Glomerular endothelial cell (primary cell): ENCODE measurements at places on chromosomes 13 and 19. TPM values are rescaled to one million over a fixed set of nuclear protein-coding genes. Genes with fewer than 3 reads are reported as not detected.

The ATXN8OS gene
- total RNA-seq, result not detected in 2 replicates

The ZIC5 gene
- not detected in 2 replicates for total RNA-seq

The C5AR2 gene
- total RNA-seq, result under 0.01 TPM in 2 replicates

The PNMA8B gene
- 0.18 and 0.29 TPM in 2 replicates for total RNA-seq

The ZNF565 gene
- 1.2 and 2.9 TPM in 2 replicates for total RNA-seq

The LIG4 gene
- total RNA-seq, result 9.1 and 14.2 TPM in 2 replicates

The VSTM2B gene
- total RNA-seq, result not detected in 2 replicates

The CILP2 gene
- not detected in 2 replicates for total RNA-seq

The CBY2 gene
- not detected in 2 replicates for total RNA-seq

The PLPPR3 gene
- total RNA-seq, result 2.3 and 7.5 TPM in 2 replicates

The CYP4F2 gene
- total RNA-seq, result not detected in 2 replicates

The EHD2 gene
- 245 and 268 TPM in 2 replicates for total RNA-seq

The CPB2 gene
- total RNA-seq, result not detected in 2 replicates

The ZNF20 gene
- total RNA-seq, result 2.4 and 2.6 TPM in 2 replicates

The PTH2 gene
- total RNA-seq, result not detected in 2 replicates

The OR7C1 gene
- not detected in 2 replicates for total RNA-seq

The MCEMP1 gene
- not detected in 2 replicates for total RNA-seq

The CEACAM18 gene
- total RNA-seq, result not detected in 2 replicates

The PDE4C gene
- total RNA-seq, result 0.58 TPM in 1 of 2 replicates, not detected in the other

The FFAR1 gene
- total RNA-seq, result not detected in 2 replicates

The CNMD gene
- not detected in 2 replicates for total RNA-seq

The SMAD9 gene
- 1.4 and 2.3 TPM in 2 replicates for total RNA-seq

The FPR2 gene
- not detected in 2 replicates for total RNA-seq

The CAB39L gene
- 4.1 and 6.3 TPM in 2 replicates for total RNA-seq

The C19orf25 gene
- 36.0 and 41.9 TPM in 2 replicates for total RNA-seq

The BICRA gene
- 10.6 and 25.4 TPM in 2 replicates for total RNA-seq

The VAV1 gene
- total RNA-seq, result not detected in 2 replicates

The SPACA4 gene
- total RNA-seq, result not detected in 2 replicates

The APOE gene
- 4.0 and 10.0 TPM in 2 replicates for total RNA-seq

The C19orf85 gene
- total RNA-seq, result not detected in 2 replicates

The SIGLEC5 gene
- total RNA-seq, result 0.93 TPM in 1 of 2 replicates, not detected in the other

The CHMP2A gene
- total RNA-seq, result 104 and 137 TPM in 2 replicates

The ERICH4 gene
- total RNA-seq, result not detected in 2 replicates

The ENOX1 gene
- total RNA-seq, result 0.05 and 0.18 TPM in 2 replicates

The ZFR2 gene
- total RNA-seq, result 0.29 TPM in 1 of 2 replicates, not detected in the other

The OSCAR gene
- total RNA-seq, result not detected in 2 replicates

The WTIP gene
- 18.3 and 20.6 TPM in 2 replicates for total RNA-seq

The STAP2 gene
- total RNA-seq, result 28.8 and 29.3 TPM in 2 replicates

The FPR1 gene
- not detected in 2 replicates for total RNA-seq

The SERP2 gene
- 0.15 and 0.29 TPM in 2 replicates for total RNA-seq

The KRTDAP gene
- not detected in 2 replicates for total RNA-seq

The SIGLEC8 gene
- total RNA-seq, result not detected in 2 replicates

The KLK15 gene
- not detected in 2 replicates for total RNA-seq

The TYROBP gene
- total RNA-seq, result not detected in 2 replicates

The CD22 gene
- 0.29 and 1.8 TPM in 2 replicates for total RNA-seq

The TMPRSS9 gene
- not detected in 2 replicates for total RNA-seq

The ZNF700 gene
- total RNA-seq, result 4.6 and 7.9 TPM in 2 replicates

The ZNF566 gene
- total RNA-seq, result 4.0 and 11.1 TPM in 2 replicates

The SOX21 gene
- not detected in 2 replicates for total RNA-seq

The CCDC70 gene
- not detected in 2 replicates for total RNA-seq

The KLF5 gene
- 2.0 and 2.8 TPM in 2 replicates for total RNA-seq

The CEACAM21 gene
- total RNA-seq, result 8.8 and 9.7 TPM in 2 replicates

The SLC25A41 gene
- 0.70 TPM in 1 of 2 replicates, not detected in the other for total RNA-seq

The ZNF98 gene
- total RNA-seq, result 0.29 TPM in 1 of 2 replicates, not detected in the other

The IGSF23 gene
- not detected in 2 replicates for total RNA-seq

The CHAF1A gene
- total RNA-seq, result 8.0 and 12.5 TPM in 2 replicates

The SHKBP1 gene
- 91.0 and 91.4 TPM in 2 replicates for total RNA-seq

The TEX29 gene
- not detected in 2 replicates for total RNA-seq

The CEBPA gene
- 0.10 and 0.47 TPM in 2 replicates for total RNA-seq
